AG20443 (cell line): ENCODE measurements at places on chromosomes 6 and 20.

- no peak for DNase-seq
Observed at GRCh38 chr6:117191448-117191847, 73.9 kb upstream of the VGLL2 start.

- no peak for DNase-seq
Observed at GRCh38 chr20:13863244-13863643, 78.4 kb downstream of the NDUFAF5 start.

- no peak for DNase-seq
Observed at GRCh38 chr20:9958693-9959092, 76.1 kb upstream of the ANKEF1 start.

DNA sequence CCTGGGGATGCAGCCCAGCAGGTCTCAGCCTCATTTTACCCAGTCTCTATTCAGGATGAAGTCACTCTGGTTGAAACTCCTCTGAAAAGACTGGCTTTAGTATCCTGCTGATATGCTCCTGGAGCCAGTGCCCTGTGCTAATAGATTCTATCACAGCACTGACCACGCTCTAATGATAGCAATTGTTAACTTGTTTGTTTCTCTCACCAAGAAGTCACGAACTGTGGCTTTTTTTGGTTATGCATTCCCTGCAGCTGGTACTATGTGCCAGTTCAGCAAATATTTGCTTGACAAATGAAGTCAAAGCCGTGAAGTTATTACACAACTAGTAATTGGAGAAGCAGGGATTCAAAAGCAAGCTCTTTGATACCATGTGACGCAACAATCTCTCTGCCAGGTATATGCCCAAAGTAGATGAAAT, 754.6 kb downstream of the KIF16B start:
- DNase-seq = no peak

- DNase-seq = no peak
Observed at GRCh38 chr20:50417023-50417329, 93.2 kb upstream of the PTPN1 start.

DNA sequence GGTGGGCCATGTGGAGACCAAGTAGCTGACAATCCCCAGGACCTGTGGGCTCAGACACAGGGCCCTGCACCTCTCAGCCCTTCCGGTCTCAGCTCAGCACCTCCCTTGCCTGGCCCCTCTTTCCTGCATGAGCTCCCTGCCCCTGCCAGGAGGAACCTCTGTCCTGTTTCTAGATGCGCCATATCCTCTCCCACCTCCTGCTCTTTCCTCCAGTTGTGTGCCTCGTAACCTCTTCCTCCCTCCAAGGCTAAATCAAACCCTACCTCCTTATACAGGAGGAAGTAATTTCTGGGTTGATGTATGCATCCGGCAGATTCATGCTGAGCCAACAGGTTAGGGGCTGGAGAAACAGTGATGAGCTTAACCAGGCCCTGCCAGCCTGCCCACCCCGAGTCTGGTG, 30.9 kb downstream of the ITPR3 start:
- no peak for DNase-seq
